ENCODE measurements at places on chromosomes 2 and 18.

GRCh38 chr18:25111377-25112288 is 240.3 kb downstream of the ZNF521 start:
- DNase-seq = no peak

GRCh38 chr2:240628507-240628807 is 3.2 kb downstream of the GPR35 start:
- DNase-seq = no peak

GRCh38 chr2:118054213-118055008 is 33.9 kb upstream of the INSIG2 start:
- DNase-seq = no peak

DNA sequence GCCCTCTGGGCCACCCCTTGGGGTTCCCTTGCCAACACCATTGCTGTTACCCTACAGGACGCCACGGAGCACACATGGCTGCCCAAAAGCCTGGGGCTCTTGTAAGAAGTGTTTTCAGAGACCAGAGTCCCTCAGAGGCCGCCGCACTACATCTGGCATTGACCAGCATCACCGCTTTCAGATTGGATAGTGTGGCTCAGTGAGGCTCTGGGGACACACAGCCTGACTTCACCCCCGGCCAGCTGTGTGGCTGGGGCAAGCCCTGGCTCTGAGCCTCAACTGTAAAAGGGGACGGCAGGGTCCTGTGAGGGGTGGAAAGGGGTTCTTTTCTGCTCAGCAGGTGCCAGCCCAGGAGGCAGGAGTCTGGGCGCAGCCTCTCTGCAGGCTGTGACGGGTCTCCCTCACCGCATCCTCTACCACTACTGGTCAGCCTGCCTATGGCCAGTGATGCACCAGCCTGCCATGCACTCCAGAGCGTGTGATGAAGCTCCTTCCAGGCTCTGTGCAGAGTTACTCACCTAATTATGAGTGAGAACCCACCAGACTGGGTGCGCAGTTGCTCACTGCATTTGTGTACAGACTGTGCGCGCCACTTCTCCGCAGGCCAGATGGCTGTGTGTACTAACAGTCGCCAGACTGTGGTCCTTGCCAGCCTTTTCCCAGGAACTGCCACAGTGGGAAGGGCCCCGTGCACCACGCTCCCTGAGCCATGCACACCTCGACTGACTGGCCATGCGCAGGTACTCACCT is 10.7 kb upstream of the OTOF start:
- DNase-seq = no peak

DNA sequence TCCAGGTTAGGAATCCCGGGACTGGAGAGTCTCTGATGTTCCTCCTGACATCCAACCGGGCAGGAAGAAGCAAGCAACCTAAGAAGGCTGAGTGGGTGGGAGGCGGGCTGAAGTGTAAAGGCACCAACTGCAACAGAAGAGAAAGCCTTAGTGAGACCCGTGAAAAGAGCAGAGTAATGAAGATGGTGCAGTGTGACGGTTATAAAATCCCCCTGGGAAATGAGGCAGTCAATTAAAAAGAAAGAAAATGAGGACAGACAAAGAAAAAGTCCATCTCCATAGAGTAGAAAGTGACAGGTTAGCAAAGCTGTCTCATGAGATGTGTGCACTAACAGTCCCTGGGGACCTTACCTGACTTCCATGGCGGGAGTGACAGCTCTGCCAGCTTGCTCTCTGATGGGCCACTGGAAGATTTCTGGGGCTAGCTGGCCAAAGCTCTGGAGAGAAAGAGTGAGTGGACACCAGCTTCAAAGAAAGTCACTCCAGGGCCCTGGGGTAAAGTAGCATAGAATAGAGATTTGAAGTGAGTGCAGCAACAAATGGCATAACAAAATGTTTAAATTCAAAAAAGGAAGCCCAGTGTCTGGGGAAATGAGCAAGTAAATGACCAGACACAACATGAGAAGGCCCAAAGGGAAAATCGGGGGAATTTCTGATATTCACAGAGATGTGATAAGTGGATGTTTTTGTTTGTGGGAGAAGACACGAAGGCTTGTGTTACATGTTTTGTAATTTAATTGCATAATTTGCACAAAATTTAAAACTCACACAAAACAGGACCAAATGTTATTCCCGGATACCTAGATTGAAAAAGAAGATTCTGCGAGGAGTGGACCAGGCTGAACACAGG is 44.1 kb upstream of the IGFBP2 start:
- no peak for DNase-seq

- DNase-seq = no peak
Measured at GRCh38 chr2:151544449-151544848, 134.7 kb downstream of the RIF1 start.

DNA sequence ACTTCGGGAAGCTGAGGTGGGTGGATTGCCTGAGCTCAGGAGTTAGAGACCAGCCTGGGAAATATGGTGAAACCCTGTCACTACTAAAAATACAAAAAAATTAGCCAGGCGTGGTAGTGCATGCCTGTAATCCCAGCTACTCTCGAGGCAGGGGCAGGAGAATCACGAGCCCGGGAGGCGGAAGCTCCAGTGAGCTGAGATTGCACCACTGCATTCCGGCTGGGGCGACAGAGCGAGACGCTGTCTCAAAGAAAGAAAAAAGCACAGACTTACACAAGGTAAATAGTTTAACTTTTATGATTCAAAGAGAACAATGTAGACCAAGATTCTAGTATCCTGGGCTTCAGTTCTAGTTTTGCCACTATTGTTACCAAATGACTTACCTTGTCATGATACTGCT is 37.4 kb downstream of the NCKAP1 start:
- DNase-seq = no peak

GRCh38 chr2:106584304-106584954 is 97.3 kb downstream of the CD8B2 start:
- DNase-seq = no peak

DNA sequence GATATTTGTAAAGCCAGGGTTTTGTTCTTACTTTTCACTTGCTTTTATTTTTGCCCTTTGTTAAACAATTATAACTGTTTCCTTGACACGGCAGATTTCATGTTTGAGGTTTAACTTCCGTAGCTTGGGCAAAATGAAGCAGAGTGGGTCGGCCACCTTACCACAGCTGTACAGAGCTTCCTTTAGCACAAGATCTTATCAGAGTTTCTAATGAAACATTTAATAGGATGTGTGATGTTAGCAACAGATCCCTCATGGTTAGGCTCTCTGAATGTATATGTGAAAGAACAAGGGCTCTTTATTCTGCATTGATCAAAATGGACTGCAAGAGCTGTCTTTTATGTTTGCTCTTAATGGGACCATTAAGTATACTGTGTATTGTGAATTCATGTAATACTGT is 22.3 kb downstream of the RNF125 start:
- DNase-seq = no peak

DNA sequence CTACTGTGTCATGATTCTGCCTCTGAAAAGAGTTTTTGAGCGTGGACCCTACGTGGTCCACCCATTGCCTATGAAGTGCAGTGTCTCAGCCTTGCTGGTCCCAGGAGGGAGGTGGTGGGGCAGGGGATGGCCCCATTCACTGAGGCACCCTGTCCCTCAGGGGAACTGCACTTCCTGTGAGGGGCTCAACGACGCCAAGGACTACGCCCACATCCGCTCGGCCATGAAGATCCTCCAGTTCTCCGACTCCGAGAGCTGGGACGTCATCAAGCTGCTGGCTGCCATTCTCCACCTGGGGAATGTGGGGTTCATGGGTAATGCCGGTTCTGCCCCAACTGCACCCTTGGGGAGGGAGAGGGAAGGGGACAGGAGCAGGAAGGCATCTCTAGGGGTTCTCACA is 42.5 kb downstream of the MYO7B start:
- no peak for DNase-seq

DNA sequence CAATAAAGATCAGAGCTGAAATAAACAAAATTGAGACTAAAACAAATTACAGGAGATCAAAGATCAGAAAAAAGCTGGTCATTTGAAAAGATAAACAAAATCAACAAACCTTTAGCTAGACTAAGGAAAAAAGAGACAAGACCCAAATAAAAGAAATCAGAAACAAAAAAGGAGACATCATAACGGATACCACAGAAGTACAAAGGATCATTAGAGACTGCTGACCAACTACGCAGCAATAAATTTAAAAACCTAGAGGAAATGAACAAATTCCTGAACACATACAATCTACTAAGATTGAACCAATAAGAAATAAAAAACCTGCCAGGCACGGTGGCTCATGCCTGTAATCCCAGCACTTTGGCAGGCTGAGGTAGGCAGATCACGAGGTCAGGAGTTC is 33.7 kb downstream of the USP34 start:
- no peak for DNase-seq

DNA sequence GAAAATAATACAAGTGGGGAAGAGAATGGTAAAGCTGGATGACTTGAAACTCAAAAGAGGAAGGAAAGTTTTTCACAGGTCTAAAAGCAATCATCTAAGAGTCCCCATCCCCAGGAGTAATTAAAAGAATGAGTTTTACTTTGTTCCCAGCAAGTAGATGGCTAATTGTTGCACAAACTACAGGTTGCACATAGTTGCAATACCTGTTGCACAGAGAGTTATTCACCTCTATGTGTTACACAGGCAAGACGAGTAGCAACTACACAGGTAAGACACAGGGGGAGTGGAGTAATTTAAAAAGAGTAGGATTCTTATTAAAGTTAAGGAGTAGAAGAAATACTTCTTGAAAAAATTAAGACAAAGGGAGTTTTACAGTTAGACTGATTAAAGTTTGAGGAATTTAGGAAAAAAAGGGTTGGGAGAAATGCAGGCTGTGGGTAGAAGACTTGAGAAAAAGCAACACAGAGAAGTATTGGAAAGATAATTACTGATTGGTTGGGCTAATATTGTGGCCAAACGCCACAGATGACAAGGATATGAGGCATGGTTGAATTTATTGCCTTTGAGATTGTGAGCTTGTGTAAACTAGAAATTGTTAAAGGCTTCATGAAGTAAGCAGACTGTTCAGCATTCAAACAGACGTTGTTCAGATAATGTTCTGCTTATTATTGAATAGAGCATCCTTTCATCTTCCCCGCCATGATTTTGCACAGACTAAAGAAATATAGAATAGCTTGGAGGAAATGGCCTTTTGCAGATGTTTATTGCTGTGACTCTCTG is 699.3 kb downstream of the NR4A2 start:
- no peak for DNase-seq

GRCh38 chr18:38933910-38934510 is 1368.4 kb upstream of the CELF4 start:
- no peak for DNase-seq

GRCh38 chr2:65231121-65231520 is 3.5 kb downstream of the ACTR2 start:
- no peak for DNase-seq

DNA sequence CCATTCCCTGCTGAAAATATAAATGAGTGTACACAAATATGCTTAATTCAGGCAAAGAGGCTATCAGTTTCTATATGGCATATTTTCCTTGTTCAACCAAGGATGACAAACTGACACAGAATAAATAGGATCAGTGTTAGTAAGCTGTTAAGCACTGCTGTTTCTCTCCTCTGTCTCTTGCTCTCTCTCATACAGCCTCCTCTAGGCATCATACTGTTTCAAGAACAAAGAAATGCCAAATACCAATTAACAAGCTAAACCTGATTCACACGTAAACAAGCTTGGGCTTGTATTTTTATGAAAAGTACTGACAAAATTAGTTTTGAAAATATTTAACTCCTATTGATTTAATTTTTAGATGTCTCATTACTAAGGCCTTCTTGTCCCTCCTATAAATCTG is 1027.2 kb upstream of the ACVR2A start:
- DNase-seq = no peak

GRCh38 chr2:96085541-96086355 is 30.6 kb downstream of the ADRA2B start:
- no peak for DNase-seq

DNA sequence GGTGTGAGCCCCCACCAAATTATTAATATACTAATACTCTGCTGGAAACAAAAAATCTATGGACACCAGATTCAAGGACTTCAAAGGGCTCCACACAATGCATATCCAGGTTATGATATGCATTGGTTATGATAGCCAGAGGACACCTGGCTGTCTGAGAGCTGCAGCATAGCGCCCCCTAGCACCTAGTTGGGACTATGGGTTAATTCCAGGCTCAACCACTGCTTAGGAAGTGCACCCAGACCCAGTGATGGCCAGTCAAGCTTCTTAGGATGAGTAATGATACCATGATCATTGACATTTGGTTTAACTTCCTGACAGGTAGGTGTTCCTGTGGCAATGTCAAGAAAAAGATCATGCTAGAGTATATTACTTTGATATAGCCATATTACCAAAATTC is 3.8 kb upstream of the FRZB start:
- peak; percentile 46 for DNase-seq

GRCh38 chr2:160408173-160408958 is 85.2 kb downstream of the RBMS1 start:
- peak; percentile 40 for DNase-seq

- no peak for DNase-seq
Measured at GRCh38 chr2:134320930-134321329, 67.1 kb downstream of the MGAT5 start.

DNA sequence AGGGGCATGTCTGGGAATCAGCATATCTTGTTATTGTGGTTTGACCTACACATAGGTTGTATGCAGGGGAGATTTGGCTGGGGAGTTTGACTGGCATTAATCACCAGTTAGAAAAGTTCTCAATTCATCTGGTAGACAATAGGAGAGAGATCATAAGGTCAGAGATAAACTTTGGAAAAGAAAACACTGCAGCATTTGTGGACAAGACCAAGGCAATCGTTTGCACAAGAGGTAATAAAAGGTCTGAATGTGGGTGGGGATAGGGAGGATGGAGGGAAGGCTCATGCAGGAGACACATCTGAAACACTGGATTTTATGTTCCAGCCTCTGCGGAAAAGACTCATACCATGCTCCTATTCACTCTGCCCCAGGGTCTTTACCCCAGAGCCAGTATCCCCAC is 136.9 kb downstream of the MAIP1 start:
- no peak for DNase-seq

DNA sequence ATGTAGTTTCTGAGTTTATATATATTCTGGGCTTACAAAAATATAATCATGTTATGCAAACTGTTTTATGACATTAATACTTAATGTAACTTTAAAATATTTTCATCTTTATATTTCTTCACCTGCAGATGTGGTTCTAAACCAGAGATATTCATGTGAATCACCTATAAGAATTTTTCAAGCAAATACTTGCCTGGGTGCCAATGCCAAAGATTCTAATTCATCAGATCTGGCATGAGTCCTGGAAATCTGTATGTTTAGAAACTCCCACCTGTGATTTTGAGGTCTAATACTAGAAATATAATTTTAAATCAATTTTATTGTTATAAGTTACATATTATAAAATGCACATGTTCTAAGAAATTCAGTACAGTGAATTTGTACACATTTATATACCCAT is 19.9 kb upstream of the DNAH6 start:
- no peak for DNase-seq

DNA sequence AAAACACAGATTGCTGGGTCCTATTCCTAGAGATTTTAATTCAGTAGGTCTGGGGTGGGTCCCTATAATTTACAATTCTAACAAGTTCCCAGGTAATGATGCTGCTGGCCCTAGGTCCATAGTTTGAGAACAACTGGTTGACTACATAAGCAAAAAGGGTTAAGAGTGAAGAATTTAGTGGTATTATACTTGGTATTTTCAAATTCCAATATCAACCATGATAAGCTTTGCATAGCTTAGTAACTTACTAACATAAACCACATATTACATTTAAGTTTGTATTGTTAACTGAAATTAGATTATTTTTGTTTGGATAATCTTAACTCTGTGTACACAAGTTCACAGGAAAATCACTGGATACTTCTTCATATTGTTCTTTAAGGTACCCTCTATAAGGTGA is 862.9 kb upstream of the ACVR2A start:
- DNase-seq = no peak
